AG04450 (cell line): ENCODE measurements at places on chromosomes 2 and 18. TPM values are rescaled to one million over a fixed set of nuclear protein-coding genes. Genes with fewer than 3 reads are reported as not detected.

Gene CIDEA
- polyA plus RNA-seq, result 0.17 TPM in 1 of 2 replicates, not detected in the other

DNA sequence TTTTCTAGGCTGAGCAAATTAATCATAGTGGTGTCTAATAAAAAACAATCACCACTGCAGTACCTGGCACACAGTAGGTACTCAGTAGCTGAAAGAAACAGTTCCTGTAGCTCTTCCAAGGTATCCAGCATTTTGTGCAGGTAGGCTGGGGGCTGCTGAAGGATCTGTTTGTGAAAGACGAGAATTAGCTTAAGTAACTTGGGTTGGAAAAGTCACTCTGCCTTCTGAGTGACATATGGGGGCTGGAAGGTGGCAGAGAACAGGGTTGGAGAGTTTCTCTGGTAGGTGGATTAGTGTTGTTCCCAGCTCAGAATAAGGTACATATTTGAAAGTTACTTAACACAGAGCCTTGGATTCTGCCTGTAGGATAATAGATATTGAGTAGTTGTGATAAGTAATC, 72.8 kb downstream of the FMNL2 start:
- DNase-seq, result no peak

Gene STAT4
- 0.88 and 1.3 TPM in 2 replicates for polyA plus RNA-seq

DNA sequence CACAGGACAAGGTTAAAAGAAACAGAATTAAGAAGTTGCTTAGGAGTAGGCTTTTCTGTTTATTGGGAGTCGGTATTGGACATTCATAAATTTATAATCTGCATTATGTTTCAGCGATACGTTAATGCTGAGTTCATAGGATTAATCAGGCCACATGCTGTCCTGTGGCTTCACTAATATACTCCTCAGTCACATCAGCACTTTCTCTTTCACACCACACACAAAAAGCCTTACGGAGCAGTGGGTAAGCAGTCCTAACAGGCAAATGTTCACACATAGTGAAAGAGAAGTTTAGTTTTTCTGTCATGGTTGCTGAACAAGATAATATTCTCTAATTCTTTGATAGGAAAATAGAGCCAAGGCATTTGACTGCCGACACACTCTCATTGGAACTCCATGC, 411.7 kb upstream of the RAB12 start:
- no peak for DNase-seq

Gene COLEC11
- polyA plus RNA-seq, result 0.68 and 0.73 TPM in 2 replicates

DNA sequence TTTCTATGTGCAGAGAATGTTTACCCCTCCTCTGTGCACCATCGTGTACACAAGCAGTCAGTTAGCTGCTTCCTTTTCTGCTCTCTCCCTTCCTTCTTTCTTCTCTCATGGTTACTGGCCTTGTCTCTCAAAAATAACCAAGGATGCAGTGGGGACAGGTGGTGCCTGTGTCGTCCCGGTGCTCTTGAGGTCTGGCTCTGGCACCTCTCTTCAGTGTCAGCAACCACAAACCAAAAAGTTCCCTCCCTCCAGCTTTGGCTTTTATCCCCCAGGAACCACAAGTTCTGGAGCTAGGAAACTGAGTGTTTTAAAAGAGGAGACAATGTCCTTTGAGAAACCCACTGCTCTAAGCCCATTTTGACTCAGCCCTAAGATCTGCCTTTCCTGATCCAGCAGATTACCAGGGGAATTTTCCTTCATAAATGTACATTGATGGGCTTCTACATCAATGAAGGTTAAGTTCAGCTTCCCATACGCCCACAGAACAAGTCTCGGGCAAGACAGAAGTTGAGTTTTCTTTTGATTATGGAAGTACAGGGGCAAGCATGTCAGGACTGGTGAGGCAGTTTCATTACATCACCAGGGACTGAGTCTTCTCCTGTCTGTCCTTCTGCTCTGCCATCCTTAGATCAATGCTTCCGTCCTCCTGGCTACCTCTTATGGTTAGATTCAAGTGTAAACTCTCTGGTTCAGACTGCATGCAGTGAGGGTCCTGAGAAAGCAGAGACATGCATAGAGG, 232.2 kb downstream of the SETBP1 start:
- DNase-seq, result no peak

Gene CTDP1
- polyA plus RNA-seq, result 8.4 and 10.0 TPM in 2 replicates

DNA sequence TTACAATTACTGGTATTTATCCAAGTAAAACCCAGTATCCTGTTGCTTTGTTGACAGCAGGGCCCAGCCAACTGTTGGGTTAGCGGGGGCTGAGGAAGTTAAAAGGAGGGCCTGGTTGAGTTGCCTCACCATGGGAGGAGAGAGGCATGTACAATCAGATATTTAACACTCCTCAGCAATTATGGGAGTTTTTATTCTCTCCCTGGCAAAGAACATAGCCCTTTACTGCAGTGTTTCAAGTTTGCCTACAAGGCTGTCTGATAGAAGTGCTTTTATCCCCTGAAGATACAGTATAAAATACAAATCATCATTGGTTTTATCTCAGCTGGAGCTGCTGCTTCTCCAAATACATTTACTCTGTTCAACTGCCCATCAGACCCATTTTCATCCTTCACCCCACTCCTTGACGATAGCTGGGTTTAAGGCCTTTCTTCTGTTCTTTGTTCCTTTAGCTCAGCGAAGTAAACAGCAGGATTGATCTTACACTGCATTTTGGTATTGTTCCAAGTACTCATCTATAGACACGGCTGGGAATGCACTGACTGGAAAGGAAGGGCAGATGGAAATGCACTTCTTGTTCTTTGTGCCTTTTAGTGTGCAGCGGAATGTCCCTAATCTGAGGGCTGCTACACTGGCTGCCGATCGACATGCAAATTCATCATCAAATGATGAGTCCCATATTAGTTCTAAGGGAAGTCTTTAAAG, 402.5 kb upstream of the SPRED2 start:
- no peak for DNase-seq

Gene IHH
- polyA plus RNA-seq, result 0.04 TPM in 1 of 2 replicates, not detected in the other

GRCh38 chr2:108436976-108437375, 12.0 kb upstream of the GCC2 start:
- DNase-seq, result no peak

DNA sequence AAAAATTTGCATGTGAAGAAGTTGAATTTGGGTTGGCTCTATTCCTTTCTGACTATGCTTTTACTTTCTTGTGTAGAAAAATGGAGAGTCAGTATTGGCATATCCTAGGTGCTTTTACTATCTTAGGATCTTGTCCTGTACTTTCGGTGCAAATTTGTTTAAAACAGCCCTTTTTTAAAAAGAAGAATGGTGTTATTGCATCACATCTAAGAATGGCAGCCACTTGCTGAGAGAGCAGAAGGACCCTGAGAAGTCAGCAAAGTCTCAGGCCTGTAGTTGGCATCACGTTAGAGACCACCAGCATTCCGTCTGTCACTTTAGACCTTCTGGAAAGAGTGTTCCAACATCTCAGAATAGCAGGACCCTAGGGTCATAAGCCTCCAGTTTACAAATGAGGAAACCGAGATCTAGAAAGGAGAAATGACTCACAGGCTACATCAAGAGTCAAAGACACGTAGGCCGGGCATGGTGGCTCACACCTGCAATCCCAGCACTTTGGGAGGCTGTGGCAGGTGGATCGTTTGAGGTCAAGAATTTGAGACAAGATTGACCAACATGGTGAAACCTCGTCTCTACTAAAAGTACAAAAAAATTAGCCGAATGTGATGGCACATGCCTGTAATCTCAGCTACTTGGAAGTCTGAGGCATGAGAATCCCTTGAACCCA, 42.5 kb downstream of the SPATS2L start:
- no peak for DNase-seq
